ENCODE measurements at places on chromosomes 6 and 20.

DNA sequence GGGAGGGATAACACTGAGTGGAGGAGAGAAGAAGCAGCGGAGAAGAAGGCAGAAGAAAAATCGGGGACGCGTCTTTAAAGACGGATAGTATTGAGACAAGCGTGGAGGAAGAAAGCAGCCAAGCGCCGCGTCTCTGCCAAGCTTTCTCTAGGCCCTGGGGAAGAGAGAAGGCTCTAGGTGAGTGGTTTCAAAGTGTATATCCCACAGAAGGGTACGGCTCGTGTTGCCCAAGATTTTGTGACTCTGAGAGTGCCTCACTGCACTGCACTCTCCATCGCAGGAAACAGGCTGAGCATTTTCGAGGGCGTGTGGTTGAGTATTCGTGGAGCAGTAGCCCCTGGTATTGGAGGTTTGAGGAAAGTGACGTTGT lies 185.4 kb downstream of the TRIM27 start:
- no peak for DNase-seq

- DNase-seq, result no peak
These were observed 32.4 kb upstream of the FBXO9 start for GRCh38 chr6:53032849-53033248.

DNA sequence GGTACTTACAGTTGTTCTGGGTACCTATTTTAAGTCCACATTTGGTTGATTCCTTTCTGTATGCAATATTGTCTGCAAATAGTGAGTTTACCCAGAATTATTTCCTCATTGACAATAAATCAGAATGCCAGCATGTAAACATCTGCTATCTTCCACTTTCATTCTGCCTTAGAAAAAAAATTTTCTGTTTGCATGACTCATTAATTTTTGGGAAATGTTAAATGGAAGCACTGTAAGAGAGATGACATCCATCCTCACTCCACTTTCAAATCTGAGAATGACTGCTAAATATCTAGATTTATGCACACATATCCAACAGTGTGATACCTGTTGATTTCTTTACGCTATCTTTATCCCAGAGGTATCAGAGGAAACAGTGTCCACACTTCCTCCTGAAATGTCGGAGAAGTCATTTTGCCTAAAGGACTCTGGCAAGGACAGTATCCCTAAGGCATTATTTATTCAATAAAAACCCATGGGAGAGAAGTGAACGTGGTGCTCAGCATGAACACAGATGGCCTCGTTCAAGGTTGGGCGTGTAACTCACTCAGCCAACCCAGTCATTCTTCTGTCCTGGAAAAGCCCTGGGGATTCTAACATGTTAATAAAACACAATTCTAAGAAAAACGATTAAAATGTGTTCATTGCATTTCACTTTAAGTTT lies 780.9 kb downstream of the QKI start:
- no peak for DNase-seq

- DNase-seq, result no peak
These were observed 417.0 kb downstream of the HAO1 start for GRCh38 chr20:7523288-7523687.

GRCh38 chr6:80550281-80550680 lies 443.8 kb downstream of the BCKDHB start:
- no peak for DNase-seq

GRCh38 chr6:155212616-155213380 lies 51.0 kb upstream of the CLDN20 start:
- no peak for DNase-seq

DNA sequence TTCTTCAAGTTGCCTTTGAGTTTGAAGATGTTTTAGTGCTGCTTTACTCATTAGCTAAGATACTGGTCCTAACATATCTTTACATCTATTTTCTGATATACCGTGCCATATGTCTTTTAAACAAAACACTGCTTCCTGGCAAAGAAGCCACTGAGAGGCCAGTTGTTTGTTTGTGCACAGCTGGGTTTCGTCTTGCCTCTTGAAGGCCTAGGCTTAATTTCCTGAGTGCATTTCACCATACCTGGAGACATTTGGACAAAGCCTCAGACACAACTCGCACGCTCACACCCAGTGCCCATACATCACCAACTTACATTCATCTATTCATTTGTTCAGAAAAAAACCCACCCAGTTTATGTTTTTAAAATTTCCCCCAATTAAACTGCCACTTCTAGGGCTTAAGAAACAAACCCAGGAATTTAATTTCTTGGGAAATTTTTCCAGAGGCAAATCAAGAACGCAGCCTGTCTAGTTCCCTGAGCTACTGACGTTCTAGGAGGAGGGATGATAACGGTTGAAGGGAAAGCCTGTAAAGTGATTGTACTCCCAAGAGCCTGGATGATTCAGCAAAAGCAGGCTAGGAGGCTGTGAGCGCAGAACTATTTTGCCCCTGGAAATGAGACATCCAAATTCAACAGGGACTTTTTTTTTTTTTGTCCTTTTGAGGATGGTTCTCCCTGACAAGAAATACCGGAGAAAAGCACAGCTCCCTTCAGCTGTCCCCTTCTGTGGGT lies 77.7 kb downstream of the OLIG3 start:
- no peak for DNase-seq

- no peak for DNase-seq
These were observed 70.7 kb downstream of the LYRM2 start for GRCh38 chr6:89567630-89568390.

- DNase-seq, result no peak
These were observed 65.3 kb upstream of the BMP2 start for GRCh38 chr20:6702144-6702543.

- DNase-seq, result peak; percentile 25
These were observed 77.2 kb downstream of the SSR1 start for GRCh38 chr6:7235712-7236305.

Measured in NCI-H187 treated with DMSO at 0.1 percent for 48 hours (cell line).